ENCODE measurements at places on chromosomes 13 and 19.
A peak's percentile ranks its signal among the peaks of the same experiment; 100 is the strongest.

DNA sequence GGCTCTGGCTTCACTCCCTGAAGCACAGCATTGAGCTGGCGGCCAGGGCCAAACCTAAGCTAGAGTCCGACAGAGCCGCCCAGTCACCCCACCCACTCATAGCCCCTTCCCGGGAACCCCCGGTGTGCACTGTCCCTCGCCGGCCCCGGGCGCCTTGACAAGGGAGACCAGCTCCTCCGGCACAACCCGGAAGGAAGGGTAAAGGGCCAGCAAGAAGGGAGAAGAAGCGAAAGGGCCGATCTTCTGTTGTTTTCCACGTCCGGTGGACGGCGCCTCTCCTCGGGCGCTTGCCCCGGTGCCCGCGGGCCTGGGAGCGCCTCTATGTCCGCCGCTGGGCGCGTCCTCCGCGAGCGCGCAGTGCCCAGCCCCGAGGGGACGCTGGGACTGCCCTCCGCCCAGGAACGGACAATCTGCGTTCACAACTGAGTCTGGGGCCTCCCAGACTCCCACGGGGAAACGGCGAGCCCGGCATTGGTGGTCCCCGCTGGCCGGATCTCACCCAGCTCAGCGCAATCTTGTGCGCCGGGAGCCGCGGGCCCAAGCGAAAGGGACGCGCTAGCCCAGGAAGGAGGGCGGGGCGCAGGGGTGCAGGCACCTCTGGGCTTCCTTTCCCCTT, 172.5 kb upstream of the MIR17HG start:
- DNase-seq: no peak

GRCh38 chr13:48885027-48885395, 90.7 kb upstream of the FNDC3A start:
- DNase-seq: no peak

DNA sequence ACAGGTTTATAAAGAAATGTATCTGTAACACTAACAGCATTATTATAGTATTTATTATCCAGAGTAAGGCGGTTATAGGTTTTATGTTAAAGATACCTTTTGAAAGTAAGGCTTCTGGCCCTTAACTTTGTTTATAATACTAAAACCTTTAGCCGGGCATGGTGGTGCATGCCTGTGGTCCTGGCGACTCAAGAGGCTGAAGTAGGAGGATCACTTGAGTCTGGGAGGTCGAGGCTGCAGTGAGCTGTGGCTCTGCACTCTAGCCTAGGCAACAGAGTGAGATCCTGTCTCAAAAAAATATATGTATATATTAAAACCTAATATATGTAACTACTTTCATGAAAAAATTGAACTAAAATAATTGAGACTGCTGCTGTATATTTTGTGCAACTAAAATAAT, 98.7 kb upstream of the KLF5 start:
- no peak for DNase-seq

DNA sequence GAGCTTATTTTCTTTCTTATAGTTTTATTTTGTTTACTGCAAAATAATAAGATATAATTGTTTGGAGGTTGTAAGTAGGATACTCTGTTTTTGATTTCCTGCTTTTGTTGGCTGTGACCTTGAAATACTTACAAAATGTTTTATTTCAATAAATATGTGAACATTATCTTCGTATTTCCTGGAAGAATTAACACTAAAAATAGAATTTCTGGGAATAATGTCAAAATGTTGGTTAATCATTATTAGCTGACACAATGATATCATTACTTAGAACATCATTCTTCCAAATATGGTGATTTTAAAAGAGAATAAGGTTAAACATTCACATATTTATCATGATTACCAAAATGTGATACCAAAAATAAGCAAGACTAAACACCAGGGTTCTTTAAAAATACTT, 1148.6 kb upstream of the PRR20A start:
- DNase-seq: no peak

- no peak for DNase-seq
Observed at GRCh38 chr19:58460039-58460438, 6.8 kb upstream of the ZNF324 start.

- peak; percentile 74 for DNase-seq
Observed at GRCh38 chr13:52010890-52011631, at the start of gene ATP7B. Gene ATP7B, minus strand, starts transcription at chr13:52011450. Its CDS starts 113 bp downstream, at chr13:52011337.

DNA sequence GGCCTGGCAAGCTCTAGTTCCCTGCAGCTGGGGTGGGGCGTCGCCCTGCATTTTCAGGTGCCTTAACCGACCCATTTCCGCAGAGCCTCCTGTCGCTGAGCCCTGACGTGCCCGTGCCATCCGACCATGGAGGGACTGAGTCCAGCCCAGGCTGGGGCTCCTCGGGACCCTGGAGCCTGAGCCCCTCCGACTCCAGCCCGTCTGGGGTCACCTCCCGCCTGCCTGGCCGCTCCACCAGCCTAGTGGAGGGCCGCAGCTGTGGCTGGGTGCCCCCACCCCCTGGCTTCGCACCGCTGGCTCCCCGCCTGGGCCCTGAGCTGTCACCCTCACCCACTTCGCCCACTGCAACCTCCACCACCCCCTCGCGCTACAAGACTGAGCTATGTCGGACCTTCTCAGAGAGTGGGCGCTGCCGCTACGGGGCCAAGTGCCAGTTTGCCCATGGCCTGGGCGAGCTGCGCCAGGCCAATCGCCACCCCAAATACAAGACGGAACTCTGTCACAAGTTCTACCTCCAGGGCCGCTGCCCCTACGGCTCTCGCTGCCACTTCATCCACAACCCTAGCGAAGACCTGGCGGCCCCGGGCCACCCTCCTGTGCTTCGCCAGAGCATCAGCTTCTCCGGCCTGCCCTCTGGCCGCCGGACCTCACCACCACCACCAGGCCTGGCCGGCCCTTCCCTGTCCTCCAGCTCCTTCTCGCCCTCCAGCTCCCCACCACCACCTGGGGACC, 1.2 kb downstream of the ZFP36 start:
- DNase-seq: no peak

DNA sequence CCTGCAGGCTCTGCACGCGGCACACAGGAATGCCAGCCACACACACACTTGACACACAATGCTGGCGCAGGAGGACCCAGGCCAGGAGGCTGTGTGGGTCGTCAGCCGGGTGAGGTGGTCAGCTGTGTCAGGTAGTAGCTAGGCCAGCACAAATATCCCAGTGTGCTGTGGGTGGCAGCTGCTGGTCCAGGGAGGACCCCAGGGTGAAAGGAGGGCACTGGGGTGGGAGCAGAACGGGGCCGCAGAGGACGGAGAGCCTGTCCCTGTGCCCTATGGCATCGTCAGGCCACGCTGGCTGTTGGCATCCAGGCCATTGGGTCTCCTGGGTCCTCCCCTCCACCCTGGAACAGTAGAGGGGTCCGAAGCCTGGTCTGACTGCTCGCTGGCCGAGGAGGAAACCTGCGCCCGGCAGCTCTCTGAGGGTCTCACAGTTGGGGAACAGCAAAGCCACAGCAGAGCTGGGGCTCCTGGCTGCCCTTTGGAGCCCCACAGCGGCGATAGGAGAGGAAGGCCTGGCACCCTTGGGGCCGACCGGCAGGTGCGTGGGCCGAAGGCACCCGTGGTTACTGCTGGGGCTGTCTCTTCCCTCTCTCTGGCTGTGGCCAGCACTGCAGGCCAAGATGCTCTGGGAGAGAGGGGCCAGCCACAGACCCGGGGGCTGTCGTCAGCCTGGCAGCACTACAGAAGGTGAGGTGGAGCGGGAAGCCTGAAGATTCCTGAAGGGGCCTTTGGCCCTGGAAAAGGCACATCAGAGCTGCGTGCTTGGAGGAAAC, 27.3 kb downstream of the C13orf46 start:
- no peak for DNase-seq

GRCh38 chr19:13152974-13153568, 2.9 kb downstream of the IER2 start:
- no peak for DNase-seq

DNA sequence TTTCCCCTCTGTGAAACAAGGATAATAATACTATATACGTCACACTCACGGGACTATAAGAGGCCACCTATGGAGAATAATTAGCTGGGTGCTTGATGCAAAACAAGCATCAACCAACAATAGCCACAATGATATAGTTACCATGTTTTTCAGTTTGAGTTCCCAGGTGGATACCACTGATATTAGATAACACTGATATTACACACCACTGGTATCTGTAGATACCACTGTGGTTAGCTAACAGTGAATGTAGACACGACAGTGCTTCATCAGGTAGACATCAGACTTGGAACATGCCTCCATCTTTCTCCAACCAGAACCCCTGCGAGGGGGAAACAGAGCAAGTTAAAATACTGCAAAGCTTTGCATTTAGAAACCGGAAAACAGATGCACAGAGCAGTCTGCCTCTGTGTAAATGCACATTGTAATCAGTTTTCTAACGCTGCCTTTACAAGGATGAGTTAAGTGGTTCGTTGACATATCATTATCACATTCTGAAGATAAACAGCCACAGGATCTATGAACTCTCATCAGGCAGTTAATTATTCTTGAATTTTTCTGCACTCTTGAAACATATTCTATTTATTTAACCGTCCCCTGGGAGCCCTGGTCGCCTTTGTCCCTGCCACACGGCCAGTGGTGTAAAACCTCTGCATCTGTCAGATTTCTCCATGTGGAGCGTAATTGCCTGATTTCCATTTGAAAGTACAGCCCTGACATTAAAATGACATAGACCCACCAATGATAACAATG, 80.7 kb downstream of the RNASEH2B start:
- DNase-seq: no peak

Measured in NCI-H82 (cell line).